ENCODE measurements at places on chromosomes 16 and 17.

DNA sequence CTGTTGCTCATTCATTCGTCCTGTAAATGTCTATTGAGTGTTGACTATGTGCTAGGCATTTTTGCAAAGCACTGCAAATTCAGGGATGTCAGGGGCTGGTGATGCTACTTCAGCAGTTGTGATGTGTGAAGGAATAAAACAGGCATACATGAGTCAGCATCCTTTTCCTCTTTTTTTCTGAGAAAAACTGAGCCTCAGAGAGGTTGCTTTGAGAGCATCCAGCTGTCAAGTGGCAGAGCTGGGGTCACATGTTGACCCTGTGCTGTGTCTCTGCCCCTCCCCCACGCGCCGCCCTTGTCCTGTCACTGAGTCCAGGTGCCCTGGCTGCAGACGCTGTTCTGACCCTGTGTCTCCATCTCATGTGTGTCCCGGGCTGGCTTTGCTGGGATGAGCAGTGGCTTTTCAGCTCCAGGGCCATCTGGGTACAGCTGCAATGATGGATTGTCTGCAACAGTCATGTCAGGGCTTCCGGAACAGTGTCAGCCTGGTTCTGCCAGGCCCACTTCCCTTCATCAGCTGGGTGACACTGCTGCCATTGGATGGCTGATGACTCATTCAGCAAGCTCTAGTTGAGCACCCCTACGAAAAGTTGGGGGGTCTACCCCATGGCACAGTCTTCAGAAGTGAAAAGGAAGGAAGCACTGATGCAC, 14.9 kb downstream of the SEC14L5 start:
- H3K27me3 ChIP-seq, result no peaks in the 10 kb centered on the region
- H3K36me3 ChIP-seq, result peaks cover 17% of the 10 kb centered on the region
- H3K27ac ChIP-seq, result peak overlapping the region; percentile 85

GRCh38 chr17:44913676-44914075, 1.6 kb downstream of the GFAP start:
- peaks cover 15% of the 10 kb centered on the region for H3K4me1 ChIP-seq
- no peaks in the 10 kb centered on the region for H3K36me3 ChIP-seq
- no peak overlapping the region for H3K4me3 ChIP-seq
- no peak for DNase-seq

GRCh38 chr16:14337303-14338191, 266.4 kb downstream of the MRTFB start:
- no peak overlapping the region for H3K4me3 ChIP-seq
- no peak for DNase-seq
- no peaks in the 10 kb centered on the region for H3K36me3 ChIP-seq
- peaks cover 6% of the 10 kb centered on the region for H3K27me3 ChIP-seq
- H3K27ac ChIP-seq, result no peak overlapping the region

- H3K27me3 ChIP-seq, result no peaks in the 10 kb centered on the region
- no peaks in the 10 kb centered on the region for H3K36me3 ChIP-seq
- no peak for DNase-seq
- peaks cover 46% of the 10 kb centered on the region for H3K4me1 ChIP-seq
- H3K4me3 ChIP-seq, result no peak overlapping the region
Observed at GRCh38 chr17:59327121-59327980, 4.1 kb upstream of the YPEL2 start.

Data from activated CD8-positive, alpha-beta memory T cell treated with anti-CD3 and anti-CD28 coated beads, Interleukin-2, amount 10 ng/mL, durations not matched to agents 7 days and 5 days (primary cell).